ENCODE measurements at places on chromosomes 6 and 20.

DNA sequence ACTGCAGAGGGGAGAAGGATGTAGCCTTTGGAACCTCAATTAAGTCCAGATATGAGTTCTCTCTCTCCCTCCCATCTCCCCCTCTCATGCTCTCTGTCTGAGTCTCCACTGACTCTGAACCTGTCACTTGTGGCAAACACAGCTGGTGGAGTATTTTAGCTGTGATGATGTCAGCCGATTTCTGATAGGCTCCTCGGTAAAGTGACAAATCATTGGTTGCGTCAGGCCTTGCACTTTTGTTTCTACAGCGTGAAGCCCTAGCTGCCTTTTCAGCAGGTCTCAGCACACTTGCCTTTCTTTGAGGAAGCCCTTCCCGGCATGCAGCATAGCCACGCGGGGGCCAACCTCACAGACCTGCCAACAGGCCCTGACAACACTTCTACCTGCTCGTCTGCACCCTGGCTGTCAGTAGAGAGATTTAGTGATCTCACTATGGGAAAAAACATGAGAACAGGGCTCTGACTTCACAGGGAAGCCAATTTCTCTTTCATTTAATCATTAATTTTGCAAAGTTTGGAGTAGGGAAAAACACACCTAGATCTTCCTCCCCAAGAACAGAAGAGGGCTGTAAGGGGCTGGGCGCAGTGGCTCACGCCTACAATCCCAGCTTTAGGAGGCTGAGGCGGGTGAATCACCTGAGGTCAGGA is 84.4 kb downstream of the GMPR start:
- no peak for DNase-seq

DNA sequence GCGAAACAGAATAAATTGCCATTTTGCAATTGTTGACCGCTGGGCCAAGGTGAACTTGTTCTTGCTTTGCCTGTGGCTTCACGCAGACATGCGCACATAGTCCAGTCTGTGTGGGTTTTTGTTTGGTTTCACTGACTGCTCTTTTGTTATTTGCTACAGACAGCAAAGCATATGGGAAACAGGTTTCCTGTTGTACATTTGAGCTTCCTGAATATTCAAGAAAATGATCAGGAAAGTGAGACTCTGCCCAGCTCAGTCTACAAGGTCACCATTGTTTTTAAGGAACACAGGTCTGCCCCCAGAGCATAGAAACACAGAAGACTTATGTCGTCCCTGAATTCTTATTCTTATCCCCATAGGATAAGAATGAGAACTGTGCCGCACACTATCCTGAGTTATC is 55.6 kb downstream of the SASH1 start:
- no peak for DNase-seq

- DNase-seq = no peak
These were observed 868 bp upstream of the SLC2A4RG start for GRCh38 chr20:63738687-63739129.

GRCh38 chr6:3372912-3373554 is 83.8 kb downstream of the SLC22A23 start:
- DNase-seq = no peak

DNA sequence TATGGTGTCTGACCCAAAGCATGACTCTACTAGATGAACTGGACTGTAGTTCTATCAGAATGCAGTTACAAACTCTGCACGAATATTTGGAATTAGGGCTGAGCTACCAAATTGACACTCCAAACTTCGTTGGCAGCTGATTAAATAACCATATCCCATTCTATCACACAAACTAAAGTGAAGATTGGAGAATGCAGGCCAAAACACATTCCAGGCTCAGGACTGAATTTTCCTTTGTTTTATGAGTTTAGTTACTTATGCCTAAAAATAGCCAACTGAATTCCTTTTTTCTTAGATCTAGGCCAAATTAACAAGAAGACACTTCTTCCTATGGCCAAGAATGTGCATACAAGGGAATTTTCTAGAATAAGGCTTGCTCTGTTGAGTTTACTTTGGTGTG is 9.7 kb upstream of the KIAA0408 start:
- no peak for DNase-seq

GRCh38 chr6:24910331-24910960 is 25.3 kb downstream of the RIPOR2 start:
- DNase-seq = no peak

DNA sequence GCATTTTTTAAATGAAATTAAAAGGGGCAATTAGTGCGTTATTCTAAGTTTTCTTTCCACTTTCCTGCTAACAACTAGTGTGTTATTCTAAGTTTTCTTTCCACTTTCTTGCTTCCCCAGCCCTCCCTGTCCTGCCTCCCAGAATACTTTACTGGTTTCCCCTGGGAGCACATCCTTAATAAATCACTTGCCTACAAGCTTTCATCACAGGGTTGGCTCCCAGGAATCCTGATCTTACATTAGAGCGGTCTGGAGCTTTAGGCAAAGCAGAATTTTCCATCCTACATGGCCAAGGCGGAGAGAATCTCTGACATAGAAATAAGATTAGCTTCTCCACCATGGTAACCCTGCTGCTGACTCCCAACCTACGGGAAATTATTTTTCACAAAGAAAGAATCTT is 150.4 kb downstream of the BFSP1 start:
- no peak for DNase-seq

- no peak for DNase-seq
These were observed 236.3 kb downstream of the BCAS1 start for GRCh38 chr20:53834062-53834442.

DNA sequence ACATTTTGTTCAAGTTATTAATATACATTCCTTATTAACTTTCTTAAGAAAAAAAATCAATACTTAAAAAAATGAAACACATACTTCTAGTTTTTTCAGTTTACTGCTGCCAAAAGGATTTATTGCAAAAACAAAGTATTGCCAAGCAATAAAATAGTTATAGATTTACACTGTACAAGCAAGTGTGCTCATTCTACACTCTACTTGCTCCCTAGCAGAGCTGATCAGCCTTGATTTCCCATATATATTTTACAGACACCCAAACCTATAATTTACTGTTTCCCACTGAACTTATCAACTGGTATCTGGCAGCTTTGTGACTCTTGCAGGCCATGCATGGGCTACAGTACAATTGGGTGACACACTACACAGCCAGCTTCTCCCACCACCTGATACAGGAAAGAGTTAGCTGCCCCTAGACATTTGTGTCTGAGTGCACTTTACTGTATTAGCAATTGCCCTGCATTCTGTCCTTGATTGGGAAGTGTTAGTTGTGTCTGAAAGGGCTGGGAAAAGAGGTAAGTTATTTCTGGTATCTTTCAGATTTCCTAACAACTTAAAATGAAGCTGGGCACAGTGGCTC is 156.0 kb upstream of the BEND3 start:
- DNase-seq = no peak

- no peak for DNase-seq
These were observed 140.5 kb upstream of the OPRM1 start for GRCh38 chr6:153898360-153899059.

DNA sequence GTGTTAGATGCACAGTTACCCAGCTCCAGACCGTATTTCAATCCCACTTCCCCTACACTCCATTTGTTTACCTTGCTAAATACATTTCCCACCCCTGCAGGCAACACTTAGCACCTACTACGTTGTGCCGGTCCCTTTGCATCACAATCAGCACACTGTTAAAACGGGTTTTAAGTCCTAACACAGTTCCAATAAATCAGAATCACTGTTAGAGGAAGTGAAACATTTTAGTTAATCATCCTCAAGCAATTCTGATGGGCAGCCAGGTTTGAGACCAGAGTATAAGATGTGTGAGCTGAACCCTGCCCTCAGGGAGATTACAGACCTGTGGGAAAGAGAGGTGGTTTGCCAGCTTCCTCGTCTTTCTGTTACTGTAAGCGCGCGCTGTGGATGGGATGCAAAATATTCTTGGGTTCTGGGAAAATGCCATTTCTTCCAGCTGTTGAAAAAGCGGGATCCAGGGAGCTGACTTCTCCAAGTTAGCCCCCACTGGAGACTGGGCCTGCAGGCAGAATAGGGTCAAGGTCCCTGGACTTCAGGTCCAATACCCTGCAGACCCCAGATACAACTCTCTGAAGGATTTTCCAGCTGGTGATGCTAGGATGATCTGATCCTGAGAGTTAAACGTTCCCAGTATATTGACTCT is 3.1 kb downstream of the ZCCHC3 start:
- no peak for DNase-seq

GRCh38 chr6:150691463-150691862 is 91.8 kb downstream of the PLEKHG1 start:
- no peak for DNase-seq

DNA sequence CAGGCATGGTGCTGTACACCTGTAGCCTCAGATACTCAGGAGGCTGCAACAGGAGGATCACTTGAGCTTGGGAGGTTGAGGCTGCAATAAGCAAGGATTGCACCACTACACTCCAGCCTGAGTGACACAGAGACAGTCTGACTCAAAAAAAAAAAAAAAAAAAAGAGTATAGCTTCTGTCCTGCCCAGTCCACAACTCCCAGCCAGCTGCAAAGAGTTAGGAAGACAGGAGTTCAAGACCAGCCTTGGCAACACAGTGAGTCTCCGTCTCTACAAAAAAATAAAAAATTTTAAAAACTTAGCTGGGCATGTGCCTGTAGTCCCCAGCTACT is 28.3 kb upstream of the TLDC2 start:
- no peak for DNase-seq

GRCh38 chr6:148144917-148145521 is 197.6 kb upstream of the SASH1 start:
- DNase-seq = no peak

- DNase-seq = no peak
These were observed 199.2 kb downstream of the ALDH8A1 start for GRCh38 chr6:134750669-134751068.
